NCI-H1417 treated with DMSO at 0.1 percent for 48 hours (cell line): ENCODE measurements at places on chromosomes 7 and 10.

DNA sequence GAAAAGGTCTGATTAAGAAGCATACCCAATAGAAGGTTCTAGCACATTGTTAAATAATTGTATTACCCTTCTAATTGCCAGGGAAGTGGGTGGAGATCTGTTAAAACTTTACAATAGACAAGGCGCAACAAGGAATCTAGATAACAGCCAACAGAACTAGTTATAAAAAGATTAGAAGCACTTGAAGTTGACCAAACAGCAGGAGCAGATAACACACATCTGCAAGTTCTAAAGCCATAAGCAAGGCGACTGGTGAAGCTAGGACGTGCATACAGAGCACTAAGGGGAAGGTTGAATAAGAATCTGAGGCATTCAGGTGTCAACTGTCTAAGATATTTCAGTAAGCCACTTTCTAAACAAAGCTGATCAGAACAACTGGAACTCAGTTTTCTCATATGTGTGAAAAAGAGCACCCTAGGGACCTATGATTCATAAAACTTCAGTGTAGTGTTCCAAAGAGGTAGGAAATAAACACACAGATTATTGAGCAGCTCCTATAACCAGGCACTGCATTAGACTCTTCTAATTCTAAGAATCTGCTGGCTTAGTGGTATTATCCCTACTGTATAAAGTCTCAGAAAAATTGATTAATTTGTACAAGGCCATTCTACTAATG, 111.2 kb downstream of the SAMD9 start:
- no peak for DNase-seq

DNA sequence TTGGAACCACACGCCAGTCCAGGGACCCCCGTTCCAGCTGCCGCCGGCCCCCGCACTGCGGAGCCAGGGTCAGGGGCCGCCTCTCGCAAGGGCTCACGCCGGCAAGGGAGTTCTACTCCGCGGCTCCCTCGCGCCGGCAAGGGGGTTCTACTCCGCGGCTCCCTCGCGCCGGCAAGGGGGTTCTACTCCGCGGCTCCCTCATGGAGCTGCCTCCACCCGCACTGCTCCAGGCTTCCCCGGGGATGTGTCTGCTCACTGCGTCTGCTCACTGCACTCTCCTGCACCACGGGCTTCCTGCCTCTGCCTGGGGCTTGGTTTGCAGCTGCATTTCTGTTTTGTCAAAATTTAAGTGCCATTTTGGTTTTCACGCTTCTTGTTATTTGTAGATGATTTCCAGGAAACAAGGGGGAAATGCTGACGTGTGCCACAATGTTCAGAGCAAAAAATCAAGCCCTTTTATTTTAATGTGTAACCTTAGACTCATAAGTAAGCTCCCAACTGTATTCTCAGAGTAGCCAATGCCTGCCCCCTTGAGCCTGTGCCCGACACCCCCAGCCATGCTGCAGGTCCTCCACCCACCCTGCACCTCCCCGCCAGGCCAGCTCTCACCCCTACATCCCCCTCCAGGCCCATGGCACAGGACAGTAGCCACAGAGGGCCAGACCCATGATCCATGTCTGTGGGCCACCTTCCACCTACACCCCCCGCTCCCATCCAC, 246.2 kb downstream of the MAD1L1 start:
- DNase-seq = no peak

DNA sequence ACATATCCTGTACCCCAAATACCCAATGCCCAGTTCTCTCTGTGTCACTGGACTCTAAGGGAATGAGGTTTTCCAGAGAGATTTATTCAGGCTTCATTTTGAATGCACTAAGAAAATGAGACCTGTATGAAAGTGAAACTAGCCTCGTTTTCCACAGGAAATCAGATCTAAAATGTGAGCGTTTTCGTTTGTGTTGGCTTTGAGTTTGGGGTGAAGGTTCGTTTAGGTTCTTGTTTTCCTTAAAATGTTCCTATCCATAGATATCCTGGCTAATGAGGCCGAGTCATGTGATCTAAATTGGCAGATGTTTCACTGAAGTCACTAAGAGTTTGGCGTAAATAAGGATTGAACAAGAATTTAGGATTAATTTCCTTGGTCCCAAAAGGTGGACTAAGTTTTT, 90.9 kb upstream of the BMPER start:
- no peak for DNase-seq

DNA sequence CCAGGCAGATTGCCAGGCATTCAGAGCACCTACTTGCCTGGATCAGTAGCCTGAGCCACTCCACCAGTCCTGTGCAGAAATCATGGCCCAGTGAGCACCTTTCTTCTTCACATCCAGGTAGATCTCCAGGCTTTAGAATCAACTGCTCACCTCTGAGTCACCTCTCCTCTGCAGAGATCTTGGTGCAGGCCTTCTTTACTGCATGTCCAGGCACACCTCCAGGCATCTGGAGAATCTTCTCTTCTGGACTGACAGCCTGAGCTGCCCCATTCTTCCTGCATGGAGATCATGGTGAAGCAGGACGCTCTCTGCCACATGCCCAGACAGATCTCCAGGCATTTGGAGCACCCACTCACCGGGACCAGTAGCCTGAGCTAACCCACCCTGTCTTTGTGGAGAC, 894.5 kb upstream of the MBL2 start:
- no peak for DNase-seq

DNA sequence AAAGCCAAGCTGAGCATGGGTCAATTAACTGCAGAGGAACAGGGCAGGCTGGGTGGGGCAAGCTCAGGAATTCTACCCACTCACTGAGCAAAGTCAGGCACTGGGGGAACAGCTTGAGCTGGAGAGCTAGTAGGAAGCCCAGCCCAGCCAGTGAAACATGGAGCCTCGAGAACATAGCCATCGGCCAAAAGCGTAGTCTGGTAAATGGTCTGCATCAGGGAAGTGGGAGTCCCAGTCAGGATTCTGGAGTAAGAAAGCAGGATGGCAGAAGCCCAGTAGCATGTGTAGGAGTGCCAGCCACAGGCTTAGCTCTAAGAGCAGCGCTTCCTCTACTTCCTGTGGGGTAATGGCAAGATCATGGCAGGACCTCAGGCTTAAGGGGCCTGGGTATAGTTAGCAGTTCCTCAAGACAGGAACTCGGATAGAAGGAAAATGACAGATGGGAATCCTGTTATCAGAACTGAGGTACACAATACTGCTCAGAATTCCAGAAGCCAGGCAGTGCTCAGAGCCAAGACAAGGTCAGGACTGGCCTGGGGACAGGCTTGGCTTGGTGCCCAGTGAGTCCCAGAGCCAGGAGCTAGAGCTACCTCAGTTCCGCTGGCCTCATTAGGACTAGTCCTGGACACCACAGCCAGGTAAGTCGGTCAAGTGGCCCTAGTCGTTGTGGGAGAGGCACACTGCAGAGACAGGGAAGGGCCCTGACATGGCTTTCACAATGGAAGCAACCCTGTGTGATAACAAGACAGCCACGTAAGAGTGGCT, 65.4 kb upstream of the MXI1 start:
- no peak for DNase-seq
